ENCODE measurements at places on chromosomes 12 and 14.

GRCh38 chr14:71319666-71320065, 412.4 kb downstream of the PCNX1 start:
- no peak for DNase-seq

DNA sequence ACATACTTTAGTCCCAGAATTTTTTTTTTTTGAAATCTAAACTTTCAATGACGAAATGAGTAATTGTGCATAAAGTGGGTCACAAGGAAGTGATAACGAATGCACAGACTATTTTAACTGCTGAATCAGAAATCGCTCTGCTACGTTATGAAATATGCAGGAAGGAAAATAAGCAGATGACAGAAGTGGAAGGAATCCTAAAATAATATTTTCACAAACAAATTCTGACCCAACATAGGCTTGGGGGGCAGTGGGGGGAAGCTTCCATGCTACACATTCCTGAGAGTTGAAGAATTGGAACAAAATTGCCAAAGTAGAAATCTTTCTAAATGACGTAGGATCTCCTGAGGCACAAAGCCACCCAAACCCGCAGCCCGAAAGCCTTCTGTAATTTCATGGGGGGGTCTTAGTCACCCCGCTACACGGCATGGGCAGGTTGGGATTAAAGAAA, 89.6 kb downstream of the ARF6 start:
- DNase-seq: no peak

DNA sequence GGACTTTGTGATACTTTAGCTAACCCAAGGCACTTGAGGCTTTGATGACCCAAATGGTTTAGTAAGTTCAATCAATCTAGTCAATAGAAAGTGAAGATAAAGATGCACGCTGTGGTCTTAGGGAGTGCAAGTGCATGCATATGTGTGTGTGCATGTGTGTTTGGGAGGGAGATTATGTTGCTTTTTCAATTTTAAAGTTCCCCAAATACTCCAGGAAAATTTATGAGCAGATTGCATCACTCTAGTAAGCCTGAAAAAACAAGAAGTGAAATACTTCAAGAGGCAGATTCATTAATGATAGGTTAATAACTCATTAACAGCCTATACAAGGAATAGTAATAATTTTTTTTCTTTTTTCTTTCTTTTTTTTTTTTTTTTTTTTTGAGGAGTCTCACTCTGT, 12.4 kb upstream of the SIX1 start:
- DNase-seq: no peak

- no peak for DNase-seq
Observed at GRCh38 chr12:62643486-62643885, 176.9 kb downstream of the MON2 start.

DNA sequence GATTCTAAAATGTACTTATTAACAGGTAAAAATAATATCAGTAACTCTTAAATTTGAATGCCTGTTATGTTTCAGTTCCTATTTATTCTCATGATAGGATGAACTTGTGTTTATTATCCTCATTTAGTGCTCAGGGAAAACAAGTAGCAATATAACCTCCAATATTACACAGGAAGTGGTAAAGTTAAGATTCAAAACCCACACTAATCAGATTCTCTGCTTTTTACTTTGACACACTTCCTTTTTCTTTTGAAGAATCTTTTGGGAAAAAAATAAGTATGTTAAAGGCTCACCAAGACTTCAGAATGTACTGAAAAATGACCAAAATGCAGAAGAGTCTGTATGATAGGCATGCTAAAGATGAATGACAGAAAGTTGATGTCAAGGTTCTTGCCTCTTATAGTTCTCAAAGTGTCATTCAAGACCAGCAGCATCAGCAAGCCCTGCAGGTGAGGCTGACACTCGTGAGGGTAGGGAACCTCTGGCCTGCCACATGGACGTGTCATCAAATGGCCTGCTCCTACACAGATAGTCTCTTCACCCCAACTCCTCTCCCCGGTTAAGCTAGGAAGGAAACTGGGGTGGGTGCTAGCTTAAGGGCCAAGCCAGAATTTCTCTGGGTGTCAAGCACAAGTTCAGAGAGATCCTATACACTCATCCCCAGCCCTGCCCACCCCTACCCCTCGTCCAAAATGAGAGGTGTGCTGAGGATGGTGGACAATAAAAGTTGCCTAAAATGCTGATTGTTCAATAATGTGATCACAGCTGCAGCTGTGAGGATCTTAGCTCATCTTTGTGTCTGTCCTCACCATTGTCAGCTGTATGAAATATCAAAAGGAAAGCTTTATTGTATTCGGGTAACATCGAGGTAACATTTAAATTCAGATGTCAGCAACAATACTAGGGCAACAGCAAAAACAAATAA, 6.3 kb downstream of the TBPL2 start:
- DNase-seq: no peak

Data from immature natural killer cell (primary cell).